Hematopoietic multipotent progenitor cell (in vitro differentiated cells): ENCODE measurements at places on chromosomes 5 and 9. TPM values are rescaled to one million over a fixed set of nuclear protein-coding genes. Genes with fewer than 3 reads are reported as not detected.

The PCDHGA2 gene
- total RNA-seq: 0.27 TPM

The GKAP1 gene
- 1.9 TPM for total RNA-seq

- DNase-seq: no peak
Measured at GRCh38 chr5:60263346-60263745, 369.8 kb upstream of the PDE4D start.

- no peak for DNase-seq
Measured at GRCh38 chr9:17588395-17588794, 9.5 kb downstream of the SH3GL2 start.

DNA sequence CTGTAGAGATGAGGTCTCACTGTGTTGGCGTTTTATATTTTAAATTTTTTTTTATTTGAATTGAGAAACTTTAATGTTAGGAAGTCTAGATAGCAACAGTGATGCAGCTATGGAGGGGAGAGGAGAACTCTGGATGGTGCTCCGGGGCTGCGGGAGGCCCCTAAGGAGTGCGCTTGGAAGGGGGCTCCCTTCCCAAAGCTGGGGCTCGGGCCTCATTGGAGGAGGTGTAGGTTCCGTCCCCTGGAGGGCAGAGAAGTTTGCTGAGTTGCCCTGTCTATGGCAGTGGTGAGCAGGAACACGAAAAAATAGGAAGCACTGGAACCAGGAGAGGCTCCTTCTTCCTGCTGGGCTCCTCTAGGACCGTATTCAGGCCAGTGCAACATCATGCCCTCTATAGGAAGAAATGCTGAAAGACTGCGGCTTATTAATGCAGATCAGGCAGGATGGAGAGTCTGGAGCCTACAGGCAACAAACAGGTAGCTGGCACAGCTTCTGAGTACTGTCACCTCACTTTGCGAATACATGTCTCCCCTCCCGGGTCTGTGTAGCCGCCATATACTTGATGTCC, 16.1 kb downstream of the AHRR start:
- DNase-seq: no peak

DNA sequence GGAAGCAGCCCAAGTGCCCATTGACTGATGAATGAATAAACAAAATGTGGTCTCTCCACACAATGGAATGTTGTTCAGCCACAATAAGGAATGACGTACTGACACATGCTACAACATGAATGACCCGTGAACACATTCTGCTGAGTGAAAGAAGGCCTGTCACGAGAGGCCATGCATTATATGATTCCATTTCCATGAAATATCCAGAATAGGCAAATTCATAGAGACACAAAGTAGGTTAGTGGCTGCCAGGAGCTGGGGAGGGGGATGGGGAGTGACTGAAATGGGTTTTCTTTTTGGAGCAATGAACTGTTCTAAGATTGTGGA, 41.4 kb downstream of the BICD2 start:
- no peak for DNase-seq

DNA sequence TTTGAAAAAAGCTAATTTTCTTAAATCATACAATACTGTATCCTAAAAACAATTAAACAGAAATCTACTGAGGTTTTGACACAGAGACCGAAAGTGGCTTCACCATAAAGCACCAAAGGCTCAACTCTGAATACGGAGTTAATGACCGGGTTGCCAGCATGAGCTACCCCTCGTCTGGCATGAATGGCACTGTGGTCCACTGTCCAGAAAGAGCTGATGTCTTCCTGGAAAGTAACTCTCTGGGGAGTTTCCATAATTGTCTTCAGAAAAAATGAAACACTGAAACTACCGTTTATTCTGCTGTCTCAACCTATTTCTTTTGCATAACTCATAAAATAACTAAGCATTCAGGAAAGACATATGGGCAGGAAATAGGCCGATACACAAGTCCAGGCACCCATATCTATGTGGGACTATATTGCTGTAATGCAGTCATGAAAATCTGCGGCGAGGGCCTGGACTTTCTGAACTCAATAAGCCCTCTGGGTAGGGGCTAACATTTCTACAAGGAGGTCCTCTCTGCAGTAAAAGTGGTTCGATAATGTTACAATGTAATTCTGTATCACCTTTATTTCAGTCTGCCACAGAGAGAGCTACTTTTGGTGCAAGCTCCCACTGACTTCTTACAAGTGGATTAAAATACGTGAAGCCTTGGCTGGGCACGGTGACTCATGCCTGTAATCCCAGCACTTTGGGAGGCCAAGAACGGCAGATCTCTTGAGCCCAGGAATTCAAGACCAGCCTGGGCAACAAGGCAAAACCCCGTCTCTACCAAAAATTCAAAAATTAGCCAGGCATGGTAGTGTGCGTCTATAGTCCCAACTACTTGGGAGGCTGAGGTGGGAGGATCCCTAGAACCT, 52.4 kb downstream of the ANKH start:
- DNase-seq: no peak

GRCh38 chr5:177454397-177455035, 7.9 kb downstream of the PRR7 start:
- DNase-seq: peak; percentile 100

DNA sequence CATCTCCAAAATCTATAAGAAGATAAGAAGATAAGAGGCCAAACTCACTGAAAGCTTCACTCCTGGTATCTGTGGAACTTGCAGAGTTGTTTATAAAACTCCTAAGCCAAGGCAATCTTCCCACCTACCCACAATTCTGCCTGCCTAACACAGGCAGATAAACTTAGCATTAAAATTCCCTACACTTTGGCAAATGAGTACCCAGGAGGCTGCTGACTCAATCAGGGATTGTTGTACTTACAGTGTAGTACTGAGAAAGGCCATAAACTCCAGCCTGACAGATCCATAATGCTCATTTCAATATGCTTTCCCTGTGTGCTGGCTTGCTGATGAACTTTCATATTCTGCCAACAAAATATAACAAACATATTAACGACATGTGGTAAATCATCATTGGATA, 725.2 kb downstream of the BRINP1 start:
- DNase-seq: no peak
